ENCODE measurements at places on chromosomes 2 and 18.

DNA sequence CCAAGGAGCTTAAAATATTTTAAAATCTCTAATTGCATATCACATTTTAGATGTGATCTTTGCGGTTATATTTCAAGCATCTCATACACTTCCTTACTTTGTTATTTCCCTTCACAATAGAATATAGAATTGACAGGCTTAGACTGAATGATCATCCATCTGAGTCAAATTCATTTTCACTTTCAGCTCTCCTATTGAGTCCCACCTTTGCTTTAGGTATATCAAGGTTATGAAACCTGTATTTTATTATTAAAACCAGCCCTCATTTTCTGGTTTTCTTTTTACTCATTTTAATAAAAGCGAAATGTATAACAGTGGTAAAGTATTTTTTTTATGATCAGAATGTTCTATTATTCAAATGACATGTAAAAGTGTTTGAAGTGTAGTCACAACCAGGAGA, 162.9 kb upstream of the KYNU start:
- DNase-seq = no peak

- no peak for DNase-seq
These were observed 1118.3 kb upstream of the DDX18 start for GRCh38 chr2:116696223-116696622.

GRCh38 chr2:60351802-60352201, 201.7 kb downstream of the BCL11A start:
- DNase-seq = no peak

GRCh38 chr2:46735108-46735691, 180.4 kb downstream of the MCFD2 start:
- DNase-seq = no peak

- DNase-seq = no peak
These were observed 487.9 kb upstream of the ID2 start for GRCh38 chr2:8193686-8194615.

GRCh38 chr18:6653880-6654279, 75.6 kb upstream of the ARHGAP28 start:
- no peak for DNase-seq

DNA sequence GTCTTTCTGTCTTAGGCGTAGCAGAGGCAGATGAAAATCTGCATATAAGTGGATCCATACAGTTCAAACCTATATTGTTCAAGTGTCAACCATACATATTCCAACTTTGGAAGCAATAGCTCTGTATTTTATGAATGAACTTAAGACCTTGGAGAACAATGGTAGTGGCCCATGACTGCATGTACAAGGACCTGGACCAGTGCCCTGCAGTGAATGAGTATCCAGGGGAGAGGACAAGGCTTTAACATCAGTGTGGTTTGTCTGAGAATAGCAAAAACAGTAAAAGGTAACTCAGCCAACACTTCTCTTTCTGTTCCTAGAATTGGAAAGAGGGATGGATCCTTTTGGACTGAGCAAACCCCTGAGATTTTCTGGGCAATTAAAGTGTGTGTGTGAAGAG, 230.8 kb upstream of the LINC00305 start:
- no peak for DNase-seq

DNA sequence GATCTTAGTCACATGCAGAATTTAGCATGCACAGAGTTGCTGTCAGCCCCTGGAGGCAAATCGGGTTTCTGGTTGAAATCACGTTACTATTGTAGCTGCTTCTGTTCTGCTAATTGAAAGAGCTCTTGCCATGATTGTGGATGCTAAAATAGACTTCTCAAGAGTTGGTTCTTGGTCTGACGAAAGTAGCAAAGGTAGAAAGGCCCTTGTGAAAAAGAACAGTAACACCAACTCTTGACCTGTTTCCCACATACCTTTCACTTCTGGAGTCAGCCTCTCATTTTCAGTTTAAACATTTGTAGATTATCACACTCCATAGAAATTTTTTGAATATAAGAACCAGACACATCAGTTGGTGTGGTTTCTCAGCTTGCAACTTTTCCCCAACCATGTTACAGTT, 110.0 kb upstream of the EPB41L3 start:
- no peak for DNase-seq

- no peak for DNase-seq
These were observed 5.6 kb upstream of the RALBP1 start for GRCh38 chr18:9469685-9470084.

DNA sequence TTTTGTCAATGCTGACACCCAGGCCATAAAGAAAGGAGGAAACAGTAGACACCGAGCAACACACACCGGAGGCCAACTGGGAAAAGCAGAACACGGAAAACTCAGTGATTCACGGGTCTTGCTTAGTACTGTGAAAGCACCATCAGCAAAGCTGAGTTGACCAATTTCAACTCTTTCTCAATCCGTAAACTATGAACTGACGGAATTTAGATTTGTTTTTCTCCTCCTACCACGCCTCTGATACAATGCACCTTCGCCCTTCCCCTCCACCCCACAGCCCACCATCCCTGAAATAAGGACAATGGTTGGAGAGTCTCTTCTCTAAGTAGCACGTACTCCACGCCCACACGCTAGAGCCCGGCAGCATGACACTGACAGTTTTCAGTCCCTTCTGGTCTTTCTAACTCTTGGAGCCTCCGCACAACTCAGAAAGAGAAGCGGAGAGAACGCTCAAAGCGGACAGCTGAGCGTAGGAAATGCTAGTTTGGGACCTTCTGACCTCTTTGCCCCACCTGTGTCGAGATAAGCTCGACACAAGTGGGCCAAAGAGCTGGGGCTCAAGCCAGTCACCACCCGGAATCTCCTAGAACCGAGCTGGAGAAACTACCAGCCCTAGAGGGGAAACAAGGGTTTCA, 669 bp downstream of the LNPK start:
- peak; percentile 74 for DNase-seq

DNA sequence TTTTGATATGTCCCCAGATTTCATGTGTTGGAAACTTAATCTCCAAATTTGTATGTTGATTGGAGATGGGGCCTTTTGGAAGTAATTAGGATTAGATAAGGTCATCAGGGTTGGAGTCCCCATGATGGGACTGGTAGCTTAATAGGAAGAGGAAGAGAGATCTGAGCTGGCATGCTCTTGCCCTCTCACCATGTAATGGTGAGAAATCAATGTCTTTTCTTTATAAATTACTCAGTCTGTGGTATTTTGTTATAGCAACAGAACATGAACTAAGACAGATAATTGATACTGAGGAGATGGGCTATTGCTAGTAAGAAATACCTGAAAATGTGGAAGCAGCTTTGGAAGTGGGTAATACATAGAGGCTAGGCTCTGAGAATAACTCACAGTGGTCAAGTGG, 48.0 kb downstream of the CDC42EP3 start:
- DNase-seq = no peak

- peak; percentile 32 for DNase-seq
These were observed 106.4 kb downstream of the POLE4 start for GRCh38 chr2:75064691-75065396.

DNA sequence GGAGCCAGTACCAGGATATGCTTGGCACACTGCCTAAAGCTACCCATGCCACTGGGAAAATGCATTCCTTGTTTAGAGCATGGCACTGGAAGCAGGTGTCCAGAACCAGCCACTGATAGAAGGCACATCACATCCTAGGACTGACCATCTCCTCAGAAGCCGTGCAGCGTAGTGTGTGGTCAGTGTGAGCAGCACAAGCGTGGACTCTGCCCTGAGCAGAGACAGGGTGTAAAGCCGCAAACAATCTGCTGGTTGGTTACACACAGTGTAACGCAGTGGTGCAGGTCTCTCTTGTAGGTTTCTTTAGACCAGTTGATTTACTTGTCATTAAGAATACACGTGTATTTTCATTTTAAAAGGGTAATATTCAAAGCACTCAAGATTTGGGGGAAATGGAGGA, 377.8 kb upstream of the HS6ST1 start:
- DNase-seq = no peak

GRCh38 chr2:1498176-1498575, 84.9 kb downstream of the TPO start:
- DNase-seq = no peak

DNA sequence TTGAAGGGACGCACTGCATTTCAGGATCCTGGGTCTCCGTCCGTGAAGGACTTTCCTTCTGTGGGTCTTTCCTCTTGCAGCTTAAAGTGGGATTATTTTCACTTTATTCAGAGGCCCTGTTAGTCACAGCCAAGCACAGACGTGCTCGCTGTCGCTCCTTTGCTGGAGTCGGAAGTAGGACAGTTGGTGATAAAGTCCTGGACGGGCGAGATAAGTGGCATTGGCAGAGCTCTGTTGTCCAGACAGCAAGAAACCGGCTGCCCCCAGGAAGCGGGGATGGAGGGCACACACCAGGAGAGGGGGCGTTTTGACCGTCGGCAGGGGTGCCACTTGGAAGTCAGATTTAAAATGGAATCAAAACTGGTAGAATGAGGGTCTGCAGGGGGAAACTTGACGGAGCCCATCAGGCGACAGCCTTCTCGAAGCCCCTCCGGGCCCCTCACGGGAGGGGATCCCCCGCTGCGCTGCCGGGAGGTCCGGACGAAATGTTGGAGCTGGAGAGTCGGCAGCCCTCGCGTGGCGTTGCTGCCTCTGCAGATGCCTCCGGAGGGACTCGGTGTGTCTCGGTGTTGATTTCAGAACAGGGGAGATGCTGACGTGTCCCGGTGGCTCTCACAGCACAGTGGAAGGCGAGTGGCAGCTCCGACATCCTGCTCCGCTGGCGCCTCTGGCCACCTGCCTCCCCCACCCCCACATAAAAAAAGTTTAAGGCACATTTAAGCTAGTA, 124.2 kb downstream of the NFATC1 start:
- peak; percentile 44 for DNase-seq

- no peak for DNase-seq
These were observed 1476.3 kb downstream of the LRP1B start for GRCh38 chr2:140654565-140654964.

GRCh38 chr2:7031547-7032245, 114.5 kb downstream of the RNF144A start:
- DNase-seq = peak; percentile 60

GRCh38 chr2:102832789-102833188, 71.0 kb downstream of the TMEM182 start:
- DNase-seq = no peak

DNA sequence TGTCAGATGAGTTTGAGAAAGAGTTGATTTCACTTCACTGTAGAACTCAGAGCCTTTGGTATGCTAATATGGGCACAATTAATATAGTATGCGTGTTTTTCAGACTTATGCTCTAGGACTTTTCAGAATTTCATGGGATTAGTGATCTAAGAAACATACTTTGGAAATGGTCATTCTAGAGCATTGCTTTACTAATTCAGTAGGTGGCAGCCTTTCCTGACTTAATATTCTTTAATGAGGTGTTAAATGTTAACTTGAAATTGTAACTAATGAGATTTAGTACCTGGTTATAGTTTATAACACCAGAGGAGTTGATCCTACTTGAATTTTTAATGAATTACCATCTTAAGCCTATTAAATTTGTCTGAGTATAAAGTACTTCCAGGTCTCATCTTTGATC, 28.4 kb downstream of the ACTR2 start:
- no peak for DNase-seq

GRCh38 chr2:223199531-223200515, 147.8 kb downstream of the KCNE4 start:
- no peak for DNase-seq

DNA sequence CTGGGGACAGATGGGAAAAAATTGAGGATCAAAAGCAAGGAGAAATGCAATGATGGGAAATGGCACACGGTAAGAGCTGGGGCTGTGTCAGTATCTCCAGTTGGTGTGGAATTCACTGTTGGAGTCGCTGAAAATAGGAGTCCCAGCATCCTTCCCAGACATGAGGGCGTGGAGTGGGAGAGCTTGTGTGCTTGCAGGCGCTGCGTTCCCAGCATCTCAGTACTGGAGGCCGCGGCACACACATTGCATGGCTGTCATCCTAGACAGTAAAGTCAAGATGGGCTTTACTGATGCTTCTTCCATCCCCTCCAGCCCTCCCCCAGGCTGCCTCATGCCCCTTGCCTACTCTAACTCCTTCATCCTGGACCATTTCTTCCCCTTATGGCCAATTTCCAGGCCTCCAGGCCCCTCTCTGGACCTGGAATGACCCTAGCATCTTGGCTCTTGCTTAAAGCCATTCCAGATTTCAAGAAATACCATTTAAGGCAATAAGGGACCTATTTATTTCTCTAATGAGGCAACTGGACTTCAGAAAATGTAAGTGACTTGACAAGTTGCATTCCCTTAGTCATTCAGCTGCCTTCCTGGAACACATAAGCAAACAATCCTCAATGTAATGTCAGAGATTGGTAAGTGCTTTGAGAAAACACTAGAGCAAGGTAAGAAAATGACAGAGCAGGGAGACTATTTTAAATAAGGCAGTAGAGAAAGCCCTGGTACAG, 70.5 kb upstream of the TTC39C start:
- DNase-seq = no peak

- DNase-seq = no peak
These were observed 1.5 kb upstream of the WNT6 start for GRCh38 chr2:218858138-218858445.

- peak; percentile 47 for DNase-seq
These were observed 1.5 kb downstream of the RHOB start for GRCh38 chr2:20448246-20448976.

DNA sequence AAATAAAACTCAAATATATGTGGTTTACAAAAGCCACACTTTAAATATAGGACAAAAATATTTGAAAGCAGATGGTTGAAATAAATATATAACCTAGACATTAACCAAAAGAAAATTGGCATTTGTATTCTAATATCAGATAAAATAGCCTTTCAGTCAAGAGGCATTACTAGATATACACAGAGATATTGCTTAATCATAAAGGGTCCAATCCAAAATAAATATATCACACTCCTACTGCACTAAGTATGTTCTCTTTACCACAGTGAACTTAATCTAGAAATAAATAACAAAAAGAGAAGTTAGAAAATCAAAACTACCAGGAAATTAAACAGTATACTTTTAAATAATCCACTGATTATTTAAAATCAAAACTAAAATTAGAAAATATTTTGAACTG, 34.2 kb upstream of the KCNJ3 start:
- no peak for DNase-seq

DNA sequence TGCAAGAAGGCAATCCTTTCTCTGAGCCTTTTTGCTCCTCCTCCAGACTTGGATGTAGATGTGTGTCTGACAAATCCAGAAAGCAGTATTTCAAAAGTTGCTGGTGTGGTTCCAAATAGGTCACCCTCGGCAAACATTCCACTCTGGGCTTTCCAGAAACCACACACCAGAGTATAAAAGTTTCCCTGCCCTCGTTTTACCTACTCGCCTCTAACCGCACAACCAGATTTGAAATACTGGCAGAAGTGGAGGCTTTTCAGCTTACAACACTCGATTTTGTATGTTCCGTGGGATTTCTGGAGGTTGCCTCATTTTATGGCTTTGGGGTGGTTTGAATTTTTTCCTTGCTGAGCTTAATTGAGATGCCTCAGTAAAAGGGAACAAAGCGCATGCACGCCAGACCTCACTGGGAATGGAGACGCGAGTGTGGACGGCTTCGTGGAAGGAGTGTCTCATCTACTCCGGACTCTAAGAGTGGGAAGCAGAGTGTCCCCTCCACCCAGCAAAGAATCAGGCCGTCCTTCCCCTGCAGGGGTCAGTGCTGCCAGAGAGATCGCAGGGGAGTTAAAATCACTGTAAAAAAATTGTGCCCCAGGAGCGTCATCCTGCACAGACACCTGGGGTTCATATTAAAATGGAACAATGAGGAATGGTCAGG, 44.0 kb upstream of the RPL31 start:
- DNase-seq = peak; percentile 83

Measured in right hindlimb (tissue), 1 donor.